ENCODE measurements at places on chromosomes 1 and 21.

GRCh38 chr1:225460021-225460736, 32.3 kb upstream of the LBR start:
- DNase-seq = no peak

GRCh38 chr1:204709960-204710912, 24.7 kb upstream of the LRRN2 start:
- DNase-seq = no peak

- no peak for DNase-seq
Measured at GRCh38 chr1:147417024-147417423, 124.3 kb upstream of the BCL9 start.

DNA sequence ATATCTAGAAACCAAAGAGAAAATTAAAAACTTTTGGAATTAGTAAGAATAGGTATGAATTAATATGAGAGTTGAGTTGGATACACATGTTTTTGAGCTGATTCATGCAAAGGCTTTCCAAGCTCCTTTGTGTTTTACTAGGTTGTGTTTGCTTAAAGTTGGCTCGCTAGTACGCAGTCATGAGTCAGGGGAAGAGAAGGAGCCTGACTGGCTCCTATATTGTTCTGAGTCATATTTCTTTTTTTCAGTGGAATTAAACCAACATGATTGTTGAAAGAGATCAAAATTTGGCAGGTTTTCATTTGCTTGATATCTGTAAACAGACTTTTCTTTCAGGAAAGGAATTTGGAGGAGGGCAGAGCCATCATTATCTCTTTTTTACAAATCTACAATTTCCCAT, 66.7 kb downstream of the MAGI3 start:
- DNase-seq = no peak

All from stimulated activated CD4-positive, alpha-beta T cell treated with anti-CD3 and anti-CD28 coated beads, Interleukin-1b, Interleukin-23, amount 100 ng/mL, for 1 hour (primary cell).